ENCODE measurements at places on chromosomes 6 and 20.

DNA sequence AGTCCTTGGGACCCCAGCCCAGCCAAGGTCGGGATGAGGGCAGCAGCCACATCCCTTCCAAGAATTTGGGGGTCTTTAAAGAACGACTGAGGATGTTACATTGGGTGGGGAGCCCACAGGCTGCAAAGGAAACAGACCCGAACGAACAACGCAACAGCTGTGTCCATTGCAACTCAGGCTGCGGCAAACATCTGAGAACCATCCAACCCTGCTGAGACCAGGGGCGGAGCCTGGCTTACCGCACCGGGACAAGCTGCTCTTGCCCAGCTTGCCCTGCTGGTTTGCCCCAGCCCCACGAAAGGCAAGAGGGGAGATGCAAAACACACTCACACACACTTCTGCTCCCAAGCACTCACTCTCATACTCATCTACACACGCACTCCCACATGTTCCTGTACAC lies 21.5 kb upstream of the TAF4 start:
- no peak for DNase-seq

DNA sequence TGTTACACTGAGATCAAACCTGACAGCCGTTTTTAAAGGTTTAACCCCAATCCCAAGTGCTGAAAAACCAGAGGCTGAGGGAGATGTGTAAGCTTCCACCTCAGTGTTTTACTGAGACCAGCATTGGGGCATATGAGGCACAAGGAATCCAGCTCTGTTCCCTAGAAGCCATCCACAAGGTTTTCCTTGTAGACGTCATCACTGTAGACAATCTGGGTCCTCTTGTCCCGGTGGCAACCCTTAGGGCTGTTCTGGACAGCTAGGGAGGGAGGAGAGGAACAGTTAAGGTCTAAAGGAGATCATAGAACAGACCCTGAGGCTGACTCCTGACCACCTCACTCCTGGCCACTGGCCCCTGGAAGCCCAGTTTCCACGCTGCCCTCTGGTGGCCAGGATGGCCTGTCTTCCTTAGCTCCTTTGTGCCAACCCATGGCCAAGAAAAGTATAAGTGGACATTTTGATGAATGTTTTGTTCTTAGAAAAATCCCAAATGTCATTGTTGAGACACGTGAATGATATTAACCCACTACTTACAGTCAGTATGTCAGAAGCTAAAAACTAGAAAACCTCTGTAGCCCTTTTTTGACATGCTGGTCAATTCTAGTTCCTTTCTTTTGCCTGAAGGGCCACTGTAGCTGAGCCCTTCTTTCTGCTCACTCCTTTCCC lies 6.4 kb downstream of the CFB start:
- DNase-seq: no peak

DNA sequence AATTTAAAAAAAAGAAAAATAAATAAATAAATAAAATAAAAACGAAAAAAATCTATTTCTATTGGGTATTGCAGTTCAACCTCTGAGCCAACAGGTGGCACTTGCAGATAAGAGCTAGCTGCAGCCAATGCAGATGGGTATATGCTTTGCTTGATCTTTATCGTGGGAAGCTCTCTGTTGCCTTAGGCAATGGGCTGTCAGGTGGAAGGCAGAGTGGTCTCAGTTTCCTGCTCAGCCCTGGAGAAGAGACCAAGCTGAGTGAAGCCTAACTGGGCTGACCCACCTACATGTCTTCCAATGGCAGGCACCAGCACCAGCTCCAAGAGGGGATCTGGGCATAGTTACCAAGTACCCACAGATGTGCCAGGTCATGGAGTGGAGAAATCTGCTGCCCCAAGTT lies 95.0 kb downstream of the AK9 start:
- peak; percentile 3 for DNase-seq

GRCh38 chr6:144068794-144069193 lies 26.6 kb downstream of the SF3B5 start:
- no peak for DNase-seq

GRCh38 chr20:14518648-14519047 lies 181.2 kb upstream of the FLRT3 start:
- DNase-seq: no peak

DNA sequence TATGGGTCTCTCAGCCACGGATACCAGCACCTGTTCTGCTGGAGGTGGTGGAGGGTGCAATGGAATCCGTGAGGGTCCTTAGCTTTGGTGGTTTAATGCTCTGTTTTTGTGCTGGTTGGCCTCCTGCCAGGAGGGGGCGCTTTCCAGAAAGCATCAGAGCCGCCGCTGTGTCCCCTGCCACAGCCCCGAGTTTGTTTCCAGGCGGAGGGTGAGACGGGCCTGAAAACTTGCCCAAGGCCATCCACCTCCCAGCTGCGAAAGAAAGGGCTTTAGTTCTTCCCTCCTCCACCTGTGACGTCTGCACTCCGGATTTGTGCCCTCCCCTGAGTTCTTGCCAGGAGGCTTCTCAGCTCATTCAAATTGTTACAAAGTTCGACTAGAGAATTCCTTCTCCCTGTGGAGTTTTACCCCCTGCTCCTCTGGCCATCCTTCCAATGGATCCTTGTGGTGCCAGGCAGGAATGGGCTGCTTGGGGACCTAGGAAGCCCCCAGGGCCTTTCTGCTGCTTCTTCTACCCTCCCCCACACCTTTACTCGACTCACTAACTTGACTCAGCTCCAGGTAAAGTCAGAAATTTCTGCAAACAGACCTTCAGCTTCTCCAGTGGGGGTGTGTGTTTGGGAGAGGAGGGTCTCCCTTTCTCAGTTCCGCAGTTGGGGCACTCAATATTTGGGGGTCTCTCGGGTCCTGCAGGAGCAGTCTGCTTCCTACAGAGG lies 873.7 kb downstream of the KIF16B start:
- DNase-seq: no peak

GRCh38 chr20:519999-520398 lies 23.6 kb downstream of the CSNK2A1 start:
- no peak for DNase-seq

DNA sequence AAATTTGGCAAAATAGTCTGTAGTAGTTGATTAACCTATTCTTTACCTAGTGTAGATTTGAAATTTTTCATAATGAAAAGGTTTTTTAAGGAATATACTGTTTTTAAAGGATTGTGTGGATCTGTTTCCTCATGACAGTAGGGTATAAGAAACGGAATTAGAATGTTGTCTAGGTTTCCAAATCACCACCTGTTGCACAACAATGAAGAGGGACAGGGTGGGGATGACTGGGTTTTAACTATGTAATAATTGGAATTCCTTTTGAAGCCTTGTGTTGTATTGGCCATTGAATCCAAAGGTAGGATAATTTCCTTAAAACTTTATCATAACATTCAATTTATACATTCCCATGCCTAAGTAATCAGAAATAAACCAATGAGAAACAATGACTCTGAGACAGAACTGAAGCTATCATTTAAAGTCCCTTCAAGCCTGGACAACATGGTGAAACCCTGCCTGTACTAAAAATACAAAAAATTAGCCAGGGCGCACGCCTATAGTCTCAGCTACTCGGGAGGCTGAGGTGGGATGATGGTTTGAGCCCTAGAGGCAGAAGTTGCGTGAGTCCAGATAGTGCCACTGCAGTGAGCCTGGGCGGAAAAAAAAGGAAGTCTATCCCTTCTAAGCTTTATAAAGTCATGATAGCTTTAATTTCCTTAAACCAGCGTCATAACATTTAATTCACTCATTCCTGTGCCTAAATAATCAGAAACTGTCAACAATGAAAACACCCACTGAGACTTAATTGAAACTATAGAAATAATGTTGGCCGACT lies 18.3 kb upstream of the SLC17A5 start:
- no peak for DNase-seq

DNA sequence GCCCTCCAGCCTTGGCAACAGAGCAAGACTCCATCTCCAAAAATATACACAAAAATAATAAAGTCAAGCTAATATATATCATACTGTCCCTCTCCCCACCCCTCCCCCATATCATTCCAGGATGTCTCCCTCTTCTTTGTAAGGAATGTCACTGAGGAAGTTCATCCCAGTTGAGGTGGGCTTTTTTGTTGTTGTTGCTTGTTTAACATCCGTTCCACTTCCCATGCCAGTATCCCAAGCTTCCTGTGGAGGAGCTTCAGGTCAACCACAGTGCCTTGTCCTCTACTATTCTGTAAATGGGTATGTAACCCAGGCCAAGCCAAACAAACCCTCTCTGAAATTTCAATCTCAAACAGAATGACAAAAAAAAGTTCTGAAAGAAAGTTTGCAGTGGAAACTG lies 19.0 kb upstream of the PTPN1 start:
- DNase-seq: no peak

GRCh38 chr20:37336369-37337207 lies 9.4 kb upstream of the SRC start:
- no peak for DNase-seq

- DNase-seq: no peak
Observed at GRCh38 chr6:126134491-126134890, 148.2 kb downstream of the TRMT11 start.

GRCh38 chr6:75428204-75428603 lies 65.4 kb downstream of the FILIP1 start:
- DNase-seq: no peak

DNA sequence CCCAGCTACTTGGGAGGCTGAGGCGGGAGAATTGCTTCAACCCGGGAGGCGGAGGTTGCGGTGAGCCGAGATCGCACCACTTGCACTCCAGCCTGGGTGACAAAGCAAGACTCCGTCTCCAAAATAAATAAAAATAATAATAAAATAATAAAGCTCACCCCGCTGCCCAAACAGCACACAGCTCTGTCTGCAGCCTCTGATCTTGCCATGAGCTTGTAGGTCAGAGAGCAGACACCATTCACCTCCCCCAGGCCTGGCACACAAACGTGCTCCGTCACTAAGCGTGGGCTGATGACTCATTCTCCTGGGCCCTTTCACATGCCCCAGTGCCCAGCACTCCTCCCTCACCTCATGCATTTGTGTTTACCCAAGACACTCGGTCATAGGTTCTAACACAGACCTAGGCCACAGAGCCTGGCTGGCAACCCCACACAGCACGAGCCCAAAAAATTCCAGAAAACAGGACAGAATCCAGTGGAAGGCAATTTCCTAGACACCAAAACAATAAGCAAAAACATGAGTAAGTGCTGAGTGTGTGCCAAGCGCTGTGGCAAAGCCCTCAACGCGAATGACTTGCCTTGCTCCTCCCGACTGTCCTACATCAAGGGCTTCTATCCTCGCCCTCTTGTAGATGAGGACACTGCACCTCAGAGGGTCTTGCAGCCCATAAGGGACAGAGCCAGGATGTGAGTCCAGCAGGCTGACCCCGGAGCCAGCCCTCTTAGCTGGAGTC lies 18.0 kb downstream of the ATP9A start:
- DNase-seq: no peak

DNA sequence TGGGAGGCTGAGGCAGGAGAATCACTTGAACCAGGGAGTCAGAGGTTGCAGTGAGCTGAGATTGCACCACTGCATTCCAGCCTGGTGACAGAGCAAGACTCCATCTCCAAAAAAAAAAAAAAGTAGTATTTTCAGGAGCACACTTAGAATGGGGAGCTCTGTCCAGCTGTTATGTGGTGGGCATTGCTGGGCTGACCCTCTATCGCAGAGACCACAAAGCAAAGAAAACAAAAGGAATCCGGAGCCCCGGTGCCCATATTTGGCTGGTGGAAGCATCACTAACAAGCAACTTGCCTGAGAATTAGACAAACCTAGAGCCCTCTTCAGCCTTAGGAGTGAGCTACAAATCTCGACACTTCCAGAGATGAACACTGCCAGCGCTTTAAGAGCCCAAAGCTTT lies 137.3 kb upstream of the GPR6 start:
- DNase-seq: no peak

DNA sequence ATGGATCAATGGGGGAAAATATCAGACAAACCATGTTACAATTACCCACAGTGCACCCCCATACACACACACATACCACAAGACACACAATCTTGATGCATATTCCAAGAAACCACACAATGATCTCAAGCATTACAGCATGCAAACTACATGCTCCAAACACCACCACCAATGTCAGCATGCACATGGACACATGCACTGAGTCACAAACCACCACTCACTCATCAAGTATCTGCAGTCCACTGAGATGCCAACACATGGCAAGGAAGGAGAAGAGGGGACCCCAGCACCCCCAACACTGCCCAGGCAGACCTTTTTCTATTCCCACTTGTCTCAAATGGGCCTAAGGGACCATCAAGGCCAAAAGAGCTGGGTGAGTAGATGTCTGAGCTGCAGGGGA lies 91.6 kb downstream of the PREX1 start:
- no peak for DNase-seq

GRCh38 chr6:2890976-2891767 lies 11.9 kb downstream of the SERPINB9 start:
- no peak for DNase-seq

- no peak for DNase-seq
Observed at GRCh38 chr6:108210556-108210955, 44.7 kb downstream of the NR2E1 start.

- no peak for DNase-seq
Observed at GRCh38 chr20:35515949-35516645, 13.4 kb downstream of the C20orf173 start.

DNA sequence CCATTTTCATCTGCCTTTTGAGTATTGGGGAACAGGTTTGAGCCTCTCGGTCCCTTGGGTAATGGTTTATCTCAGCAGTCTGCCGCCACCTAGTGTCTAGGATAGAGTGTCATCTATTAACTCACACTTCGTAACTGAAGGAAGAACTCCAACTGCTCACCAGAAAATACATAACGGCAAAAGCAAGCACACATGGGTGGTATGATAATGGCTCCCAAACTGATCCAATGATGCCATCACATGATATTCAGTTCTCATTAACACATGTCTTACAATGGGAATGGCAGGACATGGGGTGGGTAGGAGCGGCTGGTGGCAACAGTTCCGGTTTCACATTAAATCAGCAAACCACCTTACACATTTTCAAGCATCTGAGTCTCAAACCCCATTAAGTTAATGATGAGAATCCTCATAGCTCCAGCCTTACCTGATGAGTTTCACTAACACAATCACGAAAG lies 110.7 kb upstream of the PHACTR1 start:
- peak; percentile 42 for DNase-seq

- no peak for DNase-seq
Observed at GRCh38 chr6:13992417-13993055, 67.8 kb downstream of the RNF182 start.

- no peak for DNase-seq
Observed at GRCh38 chr20:57410924-57411323, 19.7 kb downstream of the RBM38 start.

- no peak for DNase-seq
Observed at GRCh38 chr6:28940294-28940857, 16.6 kb upstream of the TRIM27 start.

Data from SK-N-MC (cell line).